ENCODE measurements at places on chromosomes 2 and 18.

GRCh38 chr18:35376393-35376741 is 770 bp downstream of the ZNF396 start:
- DNase-seq, result no peak

GRCh38 chr2:28088970-28089369 is 198.4 kb downstream of the BABAM2 start:
- no peak for DNase-seq

DNA sequence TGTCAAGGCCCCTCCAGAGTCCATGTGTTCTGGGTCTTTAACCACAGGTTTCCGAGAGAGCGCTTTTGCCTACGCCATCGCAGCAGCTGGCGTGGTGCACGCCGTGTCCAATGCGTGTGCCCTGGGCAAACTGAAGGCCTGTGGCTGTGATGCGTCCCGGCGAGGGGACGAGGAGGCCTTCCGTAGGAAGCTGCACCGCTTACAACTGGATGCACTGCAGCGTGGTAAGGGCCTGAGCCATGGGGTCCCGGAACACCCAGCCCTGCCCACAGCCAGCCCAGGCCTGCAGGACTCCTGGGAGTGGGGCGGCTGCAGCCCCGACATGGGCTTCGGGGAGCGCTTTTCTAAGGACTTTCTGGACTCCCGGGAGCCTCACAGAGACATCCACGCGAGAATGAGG is 9.3 kb downstream of the WNT10A start:
- no peak for DNase-seq

DNA sequence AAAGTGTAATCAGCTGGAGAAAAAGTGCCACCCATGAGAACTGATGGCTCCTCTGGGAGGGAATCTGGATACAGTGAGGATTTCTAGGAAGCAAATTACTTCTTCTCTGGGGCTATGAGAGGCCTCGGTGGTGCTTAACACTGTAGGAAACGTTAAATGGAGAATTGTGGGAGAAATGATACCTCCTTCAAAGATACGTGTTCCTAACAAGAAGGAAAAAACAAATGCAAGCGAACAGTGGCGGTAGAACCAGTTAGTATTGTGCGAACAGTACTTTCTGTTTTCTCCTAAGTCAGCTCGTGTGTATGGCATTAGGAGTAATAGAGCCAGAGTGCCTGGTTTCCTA is 587 bp upstream of the MTIF2 start:
- DNase-seq, result no peak

GRCh38 chr2:10036095-10036884 is 7.1 kb upstream of the KLF11 start:
- DNase-seq, result no peak

- DNase-seq, result no peak
These were observed 38.9 kb upstream of the THOC1 start for GRCh38 chr18:306608-307255.

All from stimulated activated CD8-positive, alpha-beta memory T cell treated with anti-CD3 and anti-CD28 coated beads, Interleukin-7, amount 100 ng/mL, for 24 hours (primary cell).